Activated gamma-delta T cell treated with Interleukin-2 at 50 U/mL for 16 hours (primary cell): ENCODE measurements at places on chromosomes 3 and 15.

- no peak for DNase-seq
Measured at GRCh38 chr3:134711284-134711683, 60.5 kb upstream of the KY start.

DNA sequence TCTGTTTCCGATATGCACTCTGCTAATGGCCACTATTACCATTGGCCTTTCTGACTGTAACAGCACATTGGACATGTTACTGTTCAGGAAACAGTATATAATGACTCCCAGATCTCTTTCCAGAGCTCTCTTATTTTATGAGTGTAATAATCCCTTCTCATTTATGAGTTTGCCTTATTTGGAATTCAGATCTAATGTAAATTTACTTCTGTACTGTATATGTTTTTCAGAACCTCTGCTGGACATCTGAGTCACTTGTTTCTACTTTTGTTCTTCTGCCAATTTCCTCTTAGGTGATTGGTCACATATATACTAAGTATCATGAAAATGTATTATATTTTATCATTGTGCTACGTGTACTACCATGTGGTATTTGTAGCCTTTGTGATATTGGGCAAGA is 30.5 kb downstream of the RSRC1 start:
- no peak for DNase-seq

- no peak for DNase-seq
Measured at GRCh38 chr3:177602601-177603147, 405.4 kb upstream of the TBL1XR1 start.

GRCh38 chr3:173397161-173398110 is at the start of gene NLGN1:
NLGN1 (plus strand) TSS chr3:173397744.
- no peak for DNase-seq

- DNase-seq, result no peak
Measured at GRCh38 chr3:69413551-69414207, 27.8 kb upstream of the FRMD4B start.

- no peak for DNase-seq
Measured at GRCh38 chr3:177401375-177401774, 204.1 kb upstream of the TBL1XR1 start.

DNA sequence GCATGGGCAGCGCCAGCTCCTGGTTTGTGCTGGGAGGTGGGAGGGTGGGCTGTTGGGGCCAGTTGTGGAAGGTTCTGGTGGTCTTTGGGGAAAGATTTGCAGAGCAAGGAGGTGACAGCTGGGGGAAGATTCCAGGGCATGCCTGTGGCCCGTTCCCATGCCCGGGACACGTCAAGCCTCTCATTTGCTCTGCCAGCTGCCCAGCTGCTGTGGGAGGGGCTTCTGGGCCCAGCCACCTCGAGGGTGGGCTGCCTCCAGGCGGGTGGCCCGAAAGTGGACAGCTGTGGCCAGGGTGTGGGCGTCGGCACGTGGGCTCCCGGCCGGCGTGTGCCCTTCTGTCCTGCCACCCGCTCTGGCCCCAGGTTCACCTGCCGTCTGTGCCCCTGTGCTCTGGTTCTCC is 17.2 kb downstream of the PLXNA1 start:
- DNase-seq, result no peak
